ENCODE measurements at places on chromosomes 2 and 18.

GRCh38 chr2:871926-872680 lies 78.5 kb upstream of the SNTG2 start:
- DNase-seq: no peak

DNA sequence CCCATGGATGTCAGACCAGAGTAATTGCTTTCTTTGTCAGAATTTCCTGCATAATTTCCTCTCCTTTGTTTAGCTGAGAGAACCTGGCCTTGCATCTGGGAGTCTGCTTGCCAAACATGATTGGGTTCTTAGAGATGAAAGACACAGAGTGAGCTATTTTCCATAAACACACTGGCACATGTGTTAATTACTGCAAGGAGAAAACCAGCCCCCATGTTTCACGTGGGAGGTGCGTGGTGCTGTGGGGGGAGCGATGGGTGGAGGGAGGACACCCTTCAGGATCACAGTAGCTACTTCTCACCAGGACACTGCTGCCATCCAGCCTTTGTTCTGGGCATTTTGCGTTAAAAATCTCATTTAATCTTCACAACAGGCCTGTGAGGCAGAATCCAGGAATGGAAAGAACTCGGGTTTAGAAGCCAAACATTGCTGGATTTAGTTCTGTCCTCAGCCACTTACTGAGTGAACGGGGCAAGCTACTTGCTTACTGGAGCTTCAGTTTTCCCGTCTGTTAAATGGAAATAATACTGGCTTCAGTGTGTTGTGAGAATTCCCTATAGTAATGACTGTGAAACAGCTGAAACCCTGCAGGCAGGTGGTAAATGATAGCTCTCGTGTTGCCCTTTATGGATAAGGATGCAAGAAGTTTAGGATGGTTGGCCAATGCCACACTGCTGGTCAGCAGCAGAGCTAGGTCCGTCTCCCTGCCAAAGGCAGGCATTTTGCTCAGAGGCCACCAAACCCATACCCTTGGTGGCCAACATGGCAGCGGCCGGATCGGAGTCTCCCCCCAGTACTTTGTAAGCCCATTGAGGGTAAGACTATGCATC lies 100.1 kb upstream of the ASAP2 start:
- DNase-seq: no peak

GRCh38 chr2:105732955-105733607 lies 11.6 kb upstream of the NCK2 start:
- no peak for DNase-seq

GRCh38 chr2:15115776-15116175 lies 445.4 kb downstream of the NBAS start:
- DNase-seq: no peak

DNA sequence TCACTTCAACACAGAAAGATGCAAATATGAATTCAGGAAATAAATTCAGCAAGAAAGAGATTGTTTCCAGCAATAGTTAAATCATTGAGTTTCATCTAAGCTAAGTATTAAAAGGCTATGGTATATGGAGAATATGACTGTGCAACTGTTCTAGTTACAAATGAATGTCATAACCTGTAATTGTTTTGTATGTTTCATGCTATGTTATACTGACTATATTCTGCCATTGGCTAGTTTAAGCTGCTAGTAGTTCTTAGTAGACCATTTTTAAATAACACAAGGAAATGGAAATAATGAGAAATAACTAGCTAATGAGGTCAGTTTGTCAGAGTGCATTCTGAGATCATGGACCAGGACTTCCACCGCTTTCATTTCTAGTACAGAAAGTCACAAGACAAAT lies 1154.9 kb upstream of the TMEFF2 start:
- DNase-seq: no peak

- peak; percentile 73 for DNase-seq
Observed at GRCh38 chr2:227871375-227871791, at the start of gene DAW1. Gene DAW1, plus strand, starts transcription at chr2:227871631. Its CDS starts 59 bp downstream, at chr2:227871690.

DNA sequence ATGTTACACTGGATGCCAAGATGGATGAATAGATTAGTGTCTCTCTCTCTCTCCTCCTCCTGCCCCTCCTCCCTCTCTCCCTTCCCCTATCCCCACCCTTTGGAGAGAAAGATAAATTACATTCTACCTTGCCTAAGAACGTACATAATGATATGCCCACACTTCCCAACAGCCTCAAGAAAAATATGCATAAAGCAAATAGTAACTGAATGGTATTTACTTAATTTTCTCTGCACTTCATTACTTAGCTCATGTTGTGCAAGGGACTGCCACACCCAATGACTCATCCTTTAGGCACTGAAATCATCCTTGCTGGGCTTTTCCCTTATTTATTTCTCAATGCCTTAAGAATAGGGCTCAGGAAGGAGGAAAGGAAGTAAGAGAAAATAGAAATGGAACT lies 137.3 kb upstream of the PID1 start:
- DNase-seq: no peak

DNA sequence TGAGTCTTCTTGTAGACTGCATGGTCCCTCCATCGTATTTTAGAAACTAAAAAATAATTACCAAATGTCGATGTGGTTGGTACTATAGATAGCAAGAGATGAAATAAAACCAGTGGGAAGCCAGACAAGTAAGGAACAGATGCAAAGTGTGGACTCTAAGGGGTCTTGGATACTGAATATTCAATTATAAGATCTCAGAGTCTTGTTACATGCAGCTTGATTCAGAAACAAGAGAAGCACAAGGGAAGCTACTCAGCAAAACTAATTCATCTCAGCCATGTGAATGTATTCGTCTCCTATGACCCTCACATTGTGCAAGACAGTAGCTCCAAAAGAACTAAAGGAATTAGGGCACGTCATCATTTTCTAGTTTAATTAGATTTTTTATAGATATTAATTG lies 80.9 kb downstream of the CDH20 start:
- DNase-seq: no peak

- DNase-seq: no peak
Observed at GRCh38 chr2:160613466-160614153, 120.0 kb upstream of the RBMS1 start.

DNA sequence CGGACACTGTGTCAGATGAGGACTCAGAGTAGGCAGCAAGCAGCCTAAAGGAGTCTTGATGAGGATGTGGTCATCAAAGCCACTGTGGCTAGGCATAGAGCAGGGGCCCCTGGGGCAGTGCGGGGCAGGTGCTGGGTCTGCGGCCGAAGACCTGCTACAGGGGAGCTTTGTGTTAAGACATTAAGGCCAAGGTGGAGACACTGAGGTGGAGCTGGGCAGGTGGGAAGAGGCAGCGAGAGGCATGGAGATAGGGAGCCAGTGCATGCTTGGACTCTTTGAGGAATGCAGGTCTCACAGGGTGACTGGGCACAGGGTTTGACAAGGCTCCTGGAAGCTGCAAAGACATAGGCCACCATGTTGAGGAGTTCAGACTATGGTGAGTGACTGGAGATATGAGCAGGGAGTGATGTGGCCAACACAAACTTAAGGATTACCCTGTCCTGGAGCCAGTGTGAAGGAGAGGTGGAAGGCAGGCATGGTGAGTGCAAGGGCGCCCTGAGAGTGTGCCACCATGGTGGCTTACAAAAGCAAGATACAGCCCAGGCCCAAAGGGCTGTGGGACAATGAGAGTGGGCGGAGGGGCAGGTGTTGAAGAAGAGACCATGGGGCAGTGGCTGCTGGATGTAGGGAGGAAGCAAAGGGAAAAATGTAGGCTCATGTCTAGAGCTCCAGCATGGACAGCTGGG lies 450.9 kb upstream of the HS6ST1 start:
- DNase-seq: no peak

DNA sequence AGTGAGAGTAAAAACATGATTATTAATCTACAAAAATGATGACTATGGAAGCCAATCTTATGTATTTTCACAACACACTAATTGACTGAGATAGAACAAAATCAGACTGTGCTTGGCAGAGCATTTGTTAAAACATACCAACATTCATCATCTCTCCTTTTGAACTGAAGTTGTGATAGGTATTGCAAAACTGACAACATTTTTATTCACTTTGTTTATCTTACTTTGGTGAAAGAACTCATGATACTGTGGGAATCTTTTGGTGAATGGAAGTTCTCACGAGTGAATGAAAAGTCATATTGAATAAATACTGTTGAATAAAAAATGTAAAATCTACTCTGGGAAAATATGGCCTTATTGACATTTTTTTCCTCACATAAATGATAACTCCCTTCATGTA lies 1430.2 kb upstream of the PIK3C3 start:
- DNase-seq: no peak

- no peak for DNase-seq
Observed at GRCh38 chr2:124524155-124524915, 499.2 kb downstream of the CNTNAP5 start.

- no peak for DNase-seq
Observed at GRCh38 chr2:216549926-216550690, 51.5 kb downstream of the RPL37A start.

- DNase-seq: no peak
Observed at GRCh38 chr2:36459725-36460137, 104.2 kb downstream of the CRIM1 start.

DNA sequence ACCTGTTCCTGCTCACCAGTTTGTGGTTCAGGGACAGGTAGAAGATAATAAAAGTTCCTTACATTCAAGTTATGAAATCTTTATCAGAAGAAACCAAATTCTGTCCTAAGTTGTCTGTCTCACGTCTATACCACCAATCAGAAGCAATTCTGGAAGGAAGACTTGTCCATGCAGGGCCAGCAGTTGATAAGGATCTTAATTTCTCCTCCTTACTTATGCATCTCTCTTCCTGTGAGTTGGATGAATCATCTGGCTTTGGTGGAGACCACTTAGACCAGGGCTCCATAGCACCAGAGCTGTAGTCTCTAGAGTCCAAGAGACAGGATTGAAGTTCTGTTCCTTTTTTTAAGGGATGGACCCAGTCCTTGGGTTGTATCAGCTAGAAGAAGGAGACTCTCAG lies 106.5 kb downstream of the APOB start:
- DNase-seq: no peak

GRCh38 chr2:240431271-240431660 lies 4.2 kb upstream of the GPC1 start:
- DNase-seq: peak; percentile 47

DNA sequence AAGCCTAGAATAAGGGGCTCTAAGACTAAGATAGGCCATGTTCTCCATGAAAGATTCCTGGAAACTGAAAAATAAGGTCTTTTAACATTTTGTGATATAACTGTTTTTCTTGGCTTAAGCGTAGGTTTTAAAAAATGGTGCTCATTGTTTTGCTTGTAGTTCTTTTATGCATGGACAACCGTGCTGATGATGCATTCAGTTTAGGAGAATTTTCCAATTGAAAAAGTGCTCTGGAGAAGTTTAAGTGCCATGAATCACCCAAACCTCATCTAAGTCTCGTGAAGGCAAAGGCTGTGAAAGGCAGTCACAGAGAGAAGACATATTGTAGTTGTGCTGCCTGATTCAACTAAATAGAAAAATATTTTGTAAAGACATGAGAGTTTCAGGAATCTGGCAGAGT lies 111.8 kb upstream of the GAREM1 start:
- DNase-seq: no peak

DNA sequence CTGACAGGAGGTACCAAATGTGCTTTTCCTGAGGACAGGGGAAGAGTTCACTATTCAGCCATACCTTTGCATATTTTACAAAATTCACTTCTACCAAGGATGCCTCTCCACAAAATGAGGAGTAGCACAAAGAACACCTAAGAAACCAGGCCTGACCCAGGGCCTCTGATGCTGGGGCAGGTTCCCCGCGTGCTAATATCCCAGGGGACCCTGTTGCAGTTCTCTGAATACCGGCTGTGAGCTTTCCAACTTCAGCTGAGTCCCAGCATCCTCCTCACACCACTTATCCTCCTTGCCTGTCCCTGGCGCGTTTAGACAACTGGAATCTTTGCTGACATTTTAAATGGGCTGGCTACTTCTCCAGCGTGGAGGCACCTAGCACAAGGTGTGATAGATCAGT lies 142.3 kb downstream of the BCL2 start:
- DNase-seq: no peak

GRCh38 chr2:8680822-8681760 lies 765 bp upstream of the ID2 start:
- peak; percentile 88 for DNase-seq

GRCh38 chr18:49988101-49988500 lies 174.8 kb upstream of the ACAA2 start:
- DNase-seq: no peak

GRCh38 chr2:212109792-212110680 lies 428.6 kb downstream of the ERBB4 start:
- no peak for DNase-seq

- no peak for DNase-seq
Observed at GRCh38 chr2:118580651-118581050, 266.8 kb downstream of the EN1 start.

- no peak for DNase-seq
Observed at GRCh38 chr2:177881008-177881747, 191.4 kb downstream of the PDE11A start.

- DNase-seq: no peak
Observed at GRCh38 chr2:197209742-197210408, 100.7 kb downstream of the ANKRD44 start.

GRCh38 chr2:163701399-163702195 lies 34.2 kb downstream of the FIGN start:
- no peak for DNase-seq

DNA sequence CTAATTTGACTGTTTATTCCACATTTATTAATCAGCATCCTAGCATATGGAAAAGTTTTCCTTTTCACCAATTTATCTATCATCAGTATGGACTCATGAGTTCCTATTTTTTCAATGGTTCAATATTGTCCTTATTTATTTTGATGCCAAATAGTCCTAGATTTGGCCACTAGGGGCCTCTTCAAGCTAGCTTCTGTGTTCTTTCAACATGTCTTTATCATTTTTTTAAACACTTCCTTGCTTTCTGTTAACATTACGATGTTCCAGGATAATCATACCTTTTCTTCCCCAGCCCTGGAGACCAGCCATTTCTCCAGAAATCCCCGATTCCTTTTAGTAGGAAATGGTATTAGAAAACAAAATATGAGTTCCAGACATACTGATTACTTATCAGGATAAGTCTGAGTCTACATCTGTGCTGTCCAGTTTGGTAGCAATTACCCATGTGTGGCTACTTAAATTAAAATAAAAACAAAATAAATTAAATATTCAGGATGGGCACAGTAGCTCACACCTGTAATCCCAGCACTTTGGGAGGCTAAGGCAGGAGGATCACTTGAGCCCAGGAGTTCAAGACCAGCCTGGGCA lies 70.6 kb downstream of the RPE start:
- DNase-seq: no peak

- no peak for DNase-seq
Observed at GRCh38 chr2:195016841-195017240, 640.2 kb upstream of the SLC39A10 start.

All from posterior cingulate gyrus (tissue), 11 donors.